ENCODE measurements at places on chromosomes 1 and 21. TPM values are rescaled to one million over a fixed set of nuclear protein-coding genes. Genes with fewer than 3 reads are reported as not detected.

RNU5D-1 gene
- not detected for total RNA-seq

S100A9 gene
- total RNA-seq, result not detected

TSEN15 gene
- 51.9 TPM for total RNA-seq

CRYAA gene
- not detected for total RNA-seq

VWA5B1 gene
- total RNA-seq, result not detected

LEPROT gene
- 47.9 TPM for total RNA-seq

DARS2 gene
- total RNA-seq, result 31.0 TPM

LCE7A gene
- not detected for total RNA-seq

ADAMTS1 gene
- total RNA-seq, result 171 TPM

FAF1 gene
- total RNA-seq, result 84.1 TPM

ICOSLG gene
- total RNA-seq, result under 0.01 TPM

CELA3B gene
- total RNA-seq, result not detected

LCE1D gene
- not detected for total RNA-seq

SV2A gene
- 19.4 TPM for total RNA-seq

CMPK1 gene
- 79.6 TPM for total RNA-seq

CGN gene
- total RNA-seq, result not detected

CCDC185 gene
- 0.17 TPM for total RNA-seq

CFHR2 gene
- not detected for total RNA-seq

LCE1B gene
- total RNA-seq, result not detected

APCS gene
- not detected for total RNA-seq

ESPN gene
- under 0.01 TPM for total RNA-seq

PDZK1IP1 gene
- total RNA-seq, result not detected

ROR1 gene
- 9.7 TPM for total RNA-seq

FAM3B gene
- total RNA-seq, result not detected

ETV3L gene
- not detected for total RNA-seq

EPHA10 gene
- not detected for total RNA-seq

CLCNKB gene
- under 0.01 TPM for total RNA-seq

JMJD4 gene
- total RNA-seq, result 30.3 TPM

PHACTR4 gene
- 4.8 TPM for total RNA-seq

GDAP2 gene
- 20.2 TPM for total RNA-seq

Data from smooth muscle cell of trachea (primary cell).